ENCODE measurements at places on chromosomes 12 and 14. TPM values are rescaled to one million over a fixed set of nuclear protein-coding genes. Genes with fewer than 3 reads are reported as not detected.

The LACRT gene
- total RNA-seq = not detected

The HVCN1 gene
- 2.6 TPM for total RNA-seq

The WSB2 gene
- total RNA-seq = 41.7 TPM

DNA sequence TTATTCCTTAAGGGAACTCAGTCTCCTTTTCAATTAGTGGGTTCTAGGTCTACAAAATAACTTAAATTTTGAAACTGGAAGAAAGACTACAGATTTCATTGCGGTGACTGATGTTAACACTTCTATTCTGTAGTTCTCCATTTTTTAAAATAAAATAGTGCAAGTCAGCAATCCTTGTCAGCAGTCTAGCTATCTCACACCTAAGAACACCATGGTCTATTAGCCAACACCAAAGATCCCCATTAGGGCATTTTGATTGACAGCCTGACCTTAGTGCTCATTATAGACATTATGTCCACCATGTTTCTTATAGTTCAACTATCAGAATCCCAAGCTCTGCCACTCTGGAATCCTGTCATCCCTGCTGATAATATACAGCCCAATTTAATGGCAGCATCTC, 27.4 kb downstream of the GPR65 start:
- no peaks in the 10 kb centered on the region for H3K27me3 ChIP-seq
- DNase-seq = no peak
- no peak overlapping the region for H3K4me3 ChIP-seq
- no peaks in the 10 kb centered on the region for H3K36me3 ChIP-seq
- peaks cover 19% of the 10 kb centered on the region for H3K4me1 ChIP-seq

Measured in liver (tissue), 10 donors.